ENCODE measurements at places on chromosomes 12 and 14.

GRCh38 chr12:65539023-65539422 is 260.5 kb downstream of the MSRB3 start:
- no peak for DNase-seq

- no peak for DNase-seq
These were observed 495.4 kb downstream of the TMEM121 start for GRCh38 chr14:106021832-106022231.

GRCh38 chr12:90250766-90251165 is 542.1 kb upstream of the ATP2B1 start:
- no peak for DNase-seq

GRCh38 chr12:55698965-55699364 is 8.7 kb downstream of the ITGA7 start:
- DNase-seq: no peak

- no peak for DNase-seq
These were observed 63.7 kb downstream of the SLC24A4 start for GRCh38 chr14:92386637-92387036.

DNA sequence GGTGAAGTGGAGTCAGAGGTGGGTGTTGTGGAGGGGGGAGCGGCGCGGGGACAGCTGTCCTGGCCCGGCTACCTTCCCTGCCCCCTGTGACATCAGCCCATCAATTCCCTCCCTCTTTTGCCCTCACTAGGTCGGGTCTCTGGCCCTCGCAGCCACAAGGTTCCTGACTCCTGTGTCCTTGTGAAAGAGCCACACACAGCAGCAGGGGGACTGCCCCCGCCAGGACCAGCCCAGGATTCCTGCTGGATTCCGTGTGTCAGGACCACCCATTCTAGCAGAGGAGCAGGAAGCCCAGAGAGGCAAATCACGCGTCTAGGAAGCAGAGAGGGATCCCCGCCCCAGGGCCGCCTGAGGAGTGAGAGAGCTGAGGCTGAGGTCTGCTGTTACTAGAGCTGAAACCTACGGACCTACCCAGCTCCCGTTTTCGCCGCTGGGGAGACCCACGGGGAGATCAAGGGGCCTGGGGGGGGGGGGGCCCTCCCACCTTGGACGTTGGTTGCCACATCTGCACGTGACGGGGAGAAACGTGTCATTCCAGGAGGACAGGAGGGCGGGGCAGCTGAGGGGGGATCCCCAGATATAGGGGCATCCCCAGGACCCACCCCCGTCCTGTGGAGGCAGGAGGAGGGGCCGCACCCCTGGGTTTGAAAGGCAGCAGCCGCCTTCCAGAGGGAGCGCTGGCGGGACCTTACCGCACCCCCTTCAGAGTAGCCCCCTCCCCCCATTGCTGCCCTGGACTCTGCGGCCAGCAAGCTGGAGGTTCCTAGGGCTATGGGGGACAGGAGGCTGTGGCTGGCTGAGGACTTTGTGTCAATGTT is 12.5 kb upstream of the INF2 start:
- DNase-seq: peak; percentile 69

DNA sequence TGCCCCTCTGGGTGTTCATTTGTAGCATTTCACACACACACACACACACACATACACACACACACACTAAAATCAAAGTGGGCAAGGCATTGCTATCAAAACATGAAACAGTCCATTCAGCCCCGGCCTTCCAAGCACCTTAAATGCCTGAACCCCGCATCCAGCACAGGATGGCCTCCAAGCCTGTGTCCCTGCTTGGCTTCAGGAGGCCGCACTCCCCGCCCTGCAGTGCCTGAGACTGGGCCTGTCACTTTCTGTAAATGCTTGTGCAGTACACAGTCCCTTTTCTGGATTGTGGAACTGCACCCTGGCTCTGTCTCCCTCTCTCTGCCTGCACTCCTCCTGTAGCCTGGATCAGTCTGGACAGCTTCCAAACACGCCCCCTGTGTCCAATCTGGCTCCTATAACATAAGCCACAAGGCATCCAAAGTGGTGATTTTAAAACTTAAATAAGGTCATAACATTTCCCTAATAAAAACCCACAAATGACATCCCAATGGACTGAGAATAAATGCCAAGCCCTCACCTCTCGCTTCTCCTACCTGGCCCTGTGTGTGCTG is 972.2 kb upstream of the TMEM132C start:
- no peak for DNase-seq

GRCh38 chr14:98682033-98682432 is 590.0 kb downstream of the BCL11B start:
- no peak for DNase-seq

DNA sequence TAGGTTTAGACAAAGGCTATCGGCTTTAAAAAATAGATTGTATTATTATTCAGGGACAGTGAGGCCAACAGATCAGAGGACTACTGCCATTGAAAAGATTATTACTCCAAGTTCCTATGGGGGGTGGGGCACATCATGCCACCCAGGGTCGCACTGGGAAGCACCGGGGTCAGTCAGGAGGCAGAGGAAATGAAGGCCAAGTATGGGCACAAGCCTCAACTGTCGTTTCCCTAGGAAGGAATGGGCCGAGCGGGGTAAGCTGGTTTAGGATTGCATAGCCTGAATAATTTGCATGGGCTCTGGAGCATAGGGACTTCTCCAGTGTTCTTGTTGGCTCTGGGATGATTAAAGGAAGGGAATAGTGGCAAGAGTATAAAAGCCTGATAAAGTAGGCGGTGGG is 205.3 kb downstream of the NOVA1 start:
- no peak for DNase-seq

GRCh38 chr12:108237272-108237671 is 101.8 kb downstream of the CMKLR1 start:
- DNase-seq: no peak

- no peak for DNase-seq
These were observed 16.4 kb downstream of the TMEM63C start for GRCh38 chr14:77197988-77198387.

DNA sequence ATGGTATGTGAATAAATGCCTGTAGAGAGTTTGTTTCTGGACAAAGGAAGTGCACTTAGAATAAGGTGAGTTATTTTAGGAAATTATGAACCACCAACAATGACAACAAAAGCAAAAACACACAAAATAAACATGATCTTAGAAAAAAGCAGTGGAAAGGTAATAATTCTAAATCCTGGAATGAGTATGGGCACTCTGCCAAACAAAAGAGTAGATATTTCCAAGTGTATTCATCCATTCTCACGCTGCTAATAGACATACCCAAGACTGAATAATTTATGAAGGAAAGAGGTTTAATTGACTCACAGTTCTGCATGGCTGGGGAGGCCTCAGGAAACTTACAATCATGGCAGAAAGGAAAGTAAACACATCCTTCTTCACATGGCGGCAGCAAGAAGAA is 269.3 kb upstream of the NPAS3 start:
- DNase-seq: no peak

DNA sequence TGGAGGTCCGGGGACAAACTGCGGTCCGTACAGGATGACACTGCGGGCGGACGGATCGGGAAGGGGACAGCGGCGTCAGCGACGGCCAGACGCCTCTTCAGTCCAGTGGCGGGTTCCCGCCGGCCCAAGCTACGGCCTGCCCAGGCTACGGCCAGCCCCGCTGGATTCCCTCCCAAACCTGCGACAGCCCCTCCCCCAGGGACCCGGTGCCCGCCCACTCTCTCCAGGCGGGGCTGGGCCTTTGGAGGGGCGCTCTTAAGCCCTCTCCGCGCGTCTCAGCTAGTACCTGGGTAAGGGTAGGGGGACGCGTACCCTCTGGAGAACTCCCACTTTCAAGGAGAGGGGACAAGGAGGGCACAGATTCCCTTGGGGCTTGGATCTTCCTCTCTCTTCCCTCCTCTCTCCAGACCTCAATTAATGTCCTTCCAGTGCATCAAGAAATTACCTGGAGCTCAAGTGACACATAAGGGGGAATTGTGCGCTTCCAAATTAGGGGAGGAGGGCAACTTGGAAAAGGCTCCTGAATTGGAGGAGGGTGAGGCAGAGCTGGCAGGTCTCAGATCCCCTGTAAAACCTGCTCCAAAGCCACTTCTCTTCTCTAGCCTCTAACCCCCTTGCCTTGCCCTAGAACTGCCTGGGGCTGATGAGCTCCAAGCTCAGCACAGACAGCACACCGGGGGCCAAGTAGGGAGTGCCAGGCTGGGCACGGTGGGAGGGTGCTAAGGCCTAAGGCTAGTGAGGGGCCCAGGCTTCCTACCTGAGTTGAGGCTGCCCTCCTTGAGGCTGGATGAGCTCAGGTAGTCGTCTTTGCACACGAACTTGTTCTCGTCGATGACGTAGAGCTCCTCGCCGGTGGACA is 3.1 kb downstream of the LHX5 start:
- no peak for DNase-seq

GRCh38 chr14:41476526-41476925 is 130.2 kb upstream of the LRFN5 start:
- no peak for DNase-seq

GRCh38 chr12:60819794-60820193 is 1224.0 kb downstream of the SLC16A7 start:
- DNase-seq: no peak

GRCh38 chr14:30527196-30527595 is 31.8 kb upstream of the G2E3 start:
- no peak for DNase-seq

DNA sequence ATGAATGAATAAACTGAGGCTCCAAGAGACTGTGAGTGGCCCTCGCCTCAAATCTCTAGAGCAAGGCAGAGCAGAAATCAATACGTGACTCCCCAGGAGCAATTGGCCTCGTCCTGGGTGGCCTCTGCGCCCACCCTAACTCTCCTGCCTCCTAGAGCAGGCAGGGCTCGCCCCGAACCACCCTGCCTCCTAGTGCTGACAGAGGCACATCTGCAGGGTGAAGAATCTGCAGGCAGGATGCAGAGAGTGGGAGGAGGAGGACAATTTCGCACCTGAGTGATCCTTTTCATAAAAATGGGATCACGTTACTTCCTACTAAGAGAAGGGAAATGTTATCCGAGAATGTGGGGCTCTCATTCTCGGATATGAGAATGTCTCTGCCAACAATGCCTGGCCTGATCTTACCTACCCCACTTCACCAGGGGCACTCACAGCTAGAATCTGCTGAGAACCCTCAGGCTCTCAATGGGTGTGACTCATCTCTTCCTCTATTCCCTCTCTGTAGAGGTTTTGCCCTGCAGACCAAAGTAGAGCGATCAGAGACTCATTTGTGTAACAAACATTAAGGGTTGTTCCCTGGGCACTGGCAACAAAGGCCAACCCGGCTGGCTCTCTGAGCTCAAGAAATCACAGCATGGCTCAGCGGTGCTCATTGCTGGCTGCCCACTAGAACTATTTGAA is 61.7 kb upstream of the BCL2L14 start:
- peak; percentile 68 for DNase-seq

- DNase-seq: no peak
These were observed 637.8 kb downstream of the BCL11B start for GRCh38 chr14:98634043-98634820.

DNA sequence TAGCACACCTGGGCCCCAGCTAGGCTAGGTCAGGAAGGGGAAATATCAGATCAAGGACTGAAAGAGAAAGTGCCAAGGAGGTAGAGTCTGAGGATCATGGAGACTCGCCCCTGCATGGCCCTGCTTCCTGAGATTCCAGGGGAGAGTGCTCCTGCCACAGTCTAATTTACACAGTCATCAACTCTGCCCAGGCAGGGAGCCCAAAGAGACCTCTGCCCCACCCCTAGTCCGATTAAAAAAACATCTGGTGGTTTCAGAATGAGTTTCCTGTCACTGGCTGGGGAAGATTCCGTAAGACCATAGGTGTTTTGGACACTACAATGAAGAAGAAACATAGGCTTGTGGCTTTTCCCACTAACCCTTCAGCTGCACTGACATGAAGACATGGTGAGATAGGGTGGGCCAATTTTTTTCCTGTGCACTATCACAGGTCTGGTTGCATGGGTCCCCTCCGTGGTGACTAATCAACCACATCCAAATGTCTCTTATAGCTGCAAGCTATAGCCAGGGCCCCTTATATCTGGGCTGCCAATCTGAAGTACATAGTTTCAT is 31.5 kb upstream of the GZMB start:
- peak; percentile 67 for DNase-seq

DNA sequence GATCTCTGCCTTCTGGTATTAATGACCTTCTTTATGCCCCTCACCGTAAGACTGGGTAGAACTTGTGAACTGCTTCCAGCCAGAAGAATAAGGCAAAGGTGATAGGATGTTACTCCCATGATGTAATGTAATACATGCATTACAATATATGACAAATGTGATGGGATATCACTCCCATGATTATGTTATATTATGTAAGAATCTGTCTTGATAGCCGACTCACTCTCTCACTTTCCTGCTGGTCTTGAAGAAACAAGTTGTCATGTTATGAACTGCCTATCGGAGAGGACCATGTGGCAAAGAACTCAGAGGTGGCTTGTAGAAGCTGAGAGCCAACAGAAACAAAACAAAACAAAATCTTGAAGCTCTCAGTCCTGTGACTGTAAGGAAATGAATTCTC is 30.6 kb upstream of the OSBPL8 start:
- DNase-seq: no peak

DNA sequence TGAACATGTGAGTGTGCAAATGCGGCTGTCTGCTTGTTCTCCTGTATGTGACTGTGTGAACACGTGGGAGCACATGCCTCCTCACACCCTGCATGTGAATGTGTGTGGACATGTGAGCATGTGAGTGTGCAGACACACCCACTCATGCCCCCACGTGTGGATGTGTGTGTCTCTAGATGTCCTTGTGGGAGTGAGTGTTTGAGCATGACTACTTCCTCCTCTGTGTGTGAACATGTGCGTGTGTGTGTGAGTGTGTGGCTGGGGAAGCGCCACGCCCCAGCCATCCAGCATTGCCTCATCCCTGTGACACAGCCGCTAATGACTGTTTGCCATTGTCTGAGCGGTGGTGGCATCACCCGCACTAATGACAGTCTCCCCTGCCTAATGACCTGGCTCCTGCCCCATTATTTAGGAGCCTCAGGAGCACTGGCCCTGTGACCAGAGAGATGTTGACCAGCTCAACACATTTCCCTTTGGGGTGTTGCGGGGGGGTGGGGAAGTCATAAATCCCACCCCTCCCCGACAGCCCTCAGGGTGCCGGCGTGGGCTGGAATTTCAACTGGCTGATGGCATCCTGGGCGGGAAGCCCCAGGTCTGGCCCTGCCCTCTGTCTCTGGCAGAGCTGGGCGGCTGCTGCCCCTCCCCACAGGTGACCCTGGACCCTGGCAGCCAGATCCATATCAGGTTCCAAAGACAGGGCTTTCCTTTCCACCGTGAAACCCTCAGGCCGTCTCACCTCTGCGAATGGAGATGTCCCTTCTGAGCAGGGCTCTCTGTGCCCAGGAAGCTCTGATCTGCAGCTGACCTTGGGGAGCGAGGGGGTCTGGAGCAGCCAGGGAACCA is 11.5 kb upstream of the KRT80 start:
- DNase-seq: peak; percentile 21

GRCh38 chr12:105409279-105409678 is 78.8 kb downstream of the C12orf75 start:
- DNase-seq: no peak

DNA sequence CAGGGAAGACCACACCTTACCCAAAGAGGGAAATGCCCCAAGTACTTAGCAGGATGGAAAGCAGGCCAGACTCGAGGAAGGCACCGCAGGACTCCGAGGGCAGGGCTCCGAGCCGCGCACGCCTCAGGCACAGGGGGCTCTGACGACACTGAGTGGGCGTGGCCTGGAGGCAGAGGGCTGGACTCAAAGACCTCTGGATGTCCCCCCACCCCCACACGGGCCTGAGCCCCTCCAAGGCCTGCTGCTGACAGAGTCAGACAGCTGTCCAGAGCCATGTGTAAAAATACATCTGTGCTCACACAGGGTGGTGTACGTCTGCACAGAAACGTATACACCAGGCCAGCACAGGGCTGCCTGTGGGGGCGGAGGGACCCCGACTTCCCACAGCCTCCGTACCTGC is 1.4 kb downstream of the AKT1 start:
- DNase-seq: peak; percentile 76

All from activated naive CD8-positive, alpha-beta T cell treated with anti-CD3 and anti-CD28 coated beads, Interleukin-2, amount 50 U/mL, for 24 hours (primary cell).